ENCODE measurements at places on chromosomes 7 and 10.

DNA sequence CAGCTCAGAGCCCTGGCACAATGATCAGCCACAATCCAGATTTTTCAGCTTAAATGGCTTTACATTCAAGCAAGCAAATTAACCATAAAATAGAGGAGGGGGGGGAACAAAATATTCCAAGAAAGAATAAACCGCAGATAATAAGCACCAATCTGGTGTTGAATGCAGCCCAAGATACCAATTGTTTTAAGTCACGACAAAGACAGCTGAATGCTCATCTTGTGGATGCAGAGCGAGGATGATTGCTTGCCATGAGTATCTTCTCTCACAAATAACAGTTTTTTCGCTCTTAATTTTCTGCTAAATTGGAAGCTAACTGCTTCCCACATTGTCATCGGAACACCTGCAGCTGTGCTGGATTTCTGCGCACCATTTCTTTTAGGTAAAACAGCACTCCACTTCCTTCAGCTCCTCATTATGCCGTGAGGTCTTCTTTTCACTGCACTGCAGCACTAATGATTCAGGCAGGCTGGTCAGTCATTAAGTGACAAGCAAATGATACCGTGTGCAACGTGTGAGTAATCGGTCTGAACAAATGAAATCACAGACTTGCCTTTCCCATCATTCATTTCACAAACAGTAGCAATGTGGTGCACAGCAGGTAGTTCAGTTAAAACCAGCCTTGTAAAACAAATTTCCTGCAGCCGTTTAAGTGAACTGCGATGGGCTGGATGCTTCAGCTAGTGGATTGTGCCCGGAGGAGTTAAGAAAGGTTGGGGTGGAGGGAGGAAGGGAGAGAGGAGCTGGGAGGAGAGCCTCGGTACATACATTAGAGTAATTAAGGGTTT is 106.4 kb upstream of the CDCA7L start:
- DNase-seq, result no peak

DNA sequence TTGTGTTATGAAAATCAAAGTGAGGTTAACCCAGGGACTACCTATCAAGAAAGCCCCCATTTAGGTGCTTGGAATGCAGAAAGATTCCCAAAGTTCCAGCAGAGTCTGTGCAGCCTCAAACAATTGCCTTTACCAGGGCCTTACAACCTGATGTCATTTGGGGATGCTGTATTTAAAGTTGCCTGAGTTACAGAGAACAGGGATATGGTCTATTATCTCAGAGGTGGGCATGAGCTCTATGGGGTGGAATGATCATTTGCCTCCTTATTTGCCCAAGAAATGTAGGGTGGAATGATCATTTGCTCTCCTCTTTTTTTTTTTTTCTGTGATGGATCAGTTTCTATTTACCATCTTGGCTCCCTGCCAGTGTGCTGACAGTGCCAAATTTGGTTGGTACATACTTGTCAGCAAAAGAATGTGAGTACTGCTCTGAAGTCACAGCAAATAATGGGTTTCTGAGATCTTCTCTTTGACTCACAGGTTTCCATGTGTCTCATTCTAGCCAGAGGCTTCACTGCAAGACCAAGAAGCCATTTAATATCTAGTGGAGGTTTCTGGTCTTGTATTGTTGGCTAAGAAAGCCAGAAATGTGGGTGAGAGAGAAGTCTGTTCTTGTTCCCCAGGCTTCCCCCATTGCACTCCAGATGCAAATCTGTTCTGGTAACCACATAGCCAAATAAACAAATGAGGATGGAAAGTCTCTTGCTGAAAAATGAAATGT is 45.5 kb upstream of the ZNRF2 start:
- DNase-seq, result no peak

GRCh38 chr10:80204677-80205476 is 460 bp downstream of the ANXA11 start:
- DNase-seq, result no peak

DNA sequence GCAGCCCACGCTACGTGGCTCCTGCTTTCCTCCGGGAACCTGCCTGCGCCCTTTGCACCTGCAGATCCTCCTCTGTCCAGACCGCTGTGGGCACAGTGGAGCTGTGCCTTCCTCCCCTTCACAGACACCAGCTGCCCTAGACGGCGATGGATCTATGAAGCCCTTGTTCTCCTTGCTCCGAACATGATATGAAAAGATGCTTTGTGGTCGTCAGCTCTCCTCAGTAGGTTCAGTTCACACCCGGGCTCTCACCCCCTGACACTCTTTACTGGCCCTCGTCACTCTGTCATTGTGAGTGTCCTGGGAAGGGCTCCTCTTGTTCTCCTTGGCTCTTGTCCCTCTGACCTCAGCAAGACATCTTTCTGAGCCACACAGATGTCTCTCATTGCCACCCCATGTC is 4.2 kb downstream of the ZNF488 start:
- no peak for DNase-seq

- DNase-seq, result no peak
Observed at GRCh38 chr10:126686719-126687118, 16.2 kb upstream of the C10orf90 start.

DNA sequence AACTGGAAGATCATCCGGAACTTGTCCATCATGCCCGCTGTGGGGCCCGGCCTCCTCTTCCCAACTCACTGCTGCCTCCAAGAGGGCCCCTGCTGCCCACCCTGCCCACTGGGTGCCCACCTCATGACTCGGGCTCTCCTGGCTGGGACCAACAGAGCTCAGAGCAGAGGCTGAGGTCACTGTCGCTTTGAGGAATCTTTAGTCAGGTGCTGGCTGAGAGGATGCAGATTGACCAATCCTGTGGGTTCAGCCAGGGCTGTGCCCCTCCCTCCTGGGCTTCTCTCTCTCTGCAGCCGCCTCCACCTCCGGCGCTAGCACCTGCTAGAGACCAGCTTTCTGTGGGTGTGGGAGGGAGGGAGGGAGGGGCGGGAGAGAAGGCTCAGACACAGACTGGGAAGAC is at the start of gene CALHM1:
Gene CALHM1 (minus strand): TSS at position 181 of the 400 bp plus-strand sequence. CDS start 149 bp downstream, at position 32.
- DNase-seq, result no peak

DNA sequence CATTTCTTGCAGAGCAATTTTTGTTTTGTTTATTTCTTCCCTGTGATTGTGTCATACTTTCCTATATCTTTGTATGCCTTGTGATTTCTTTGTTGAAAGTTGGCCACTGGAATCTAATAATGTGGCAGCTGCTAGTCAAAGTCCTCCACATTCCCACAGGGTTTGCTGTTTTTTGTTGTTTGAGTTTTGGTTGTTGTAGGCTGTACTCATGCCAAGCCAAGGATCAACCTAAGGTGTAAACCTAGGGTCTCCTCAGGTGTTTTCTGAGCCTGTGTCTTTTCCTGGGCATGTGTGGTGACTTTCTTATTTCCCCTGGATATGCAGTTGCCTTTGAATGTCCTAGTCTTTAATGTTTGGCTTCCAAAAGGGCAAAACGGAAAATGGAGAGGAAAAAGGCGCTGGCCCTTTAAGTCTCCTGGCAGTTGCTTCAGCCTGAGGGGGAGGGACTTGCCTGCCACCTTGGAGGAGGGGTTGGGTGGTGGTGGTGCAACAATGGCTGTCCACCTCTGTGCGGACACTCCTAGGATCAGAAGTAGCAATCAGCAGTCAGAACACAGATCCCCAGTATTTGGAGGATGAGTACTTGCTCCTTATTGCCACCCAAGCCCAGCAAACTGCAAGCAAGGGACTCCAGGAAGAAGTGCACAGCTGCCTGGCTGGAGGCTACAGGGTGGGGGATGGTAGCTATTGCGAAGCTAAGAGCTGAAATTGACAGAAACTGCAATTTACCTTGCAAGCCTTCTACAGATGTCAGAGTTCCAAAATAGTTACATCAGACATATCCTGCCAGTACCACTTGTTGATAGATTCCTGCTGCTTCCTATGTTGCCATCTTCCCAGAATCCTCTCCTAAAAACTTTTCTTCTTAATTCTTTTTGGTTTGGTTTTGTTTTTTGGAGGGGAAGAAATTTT is 5.6 kb upstream of the ZNF518A start:
- DNase-seq, result no peak

GRCh38 chr10:121935702-121936101 is 7.9 kb upstream of the ATE1 start:
- no peak for DNase-seq
